Uterus (tissue), 4 donors: ENCODE measurements at places on chromosomes 5 and 9. TPM values are rescaled to one million over a fixed set of nuclear protein-coding genes. Genes with fewer than 3 reads are reported as not detected.

IL5 gene
- total RNA-seq, result not detected

FAM114A2 gene
- 71.3 TPM for total RNA-seq

NNT gene
- 112 TPM for total RNA-seq

TMEM203 gene
- total RNA-seq, result 53.3 TPM

- no peak for DNase-seq
- H3K27ac ChIP-seq, result peak overlapping the region; percentile 21
- no peaks in the 10 kb centered on the region for H3K36me3 ChIP-seq
- no peak overlapping the region for H3K4me3 ChIP-seq
Measured at GRCh38 chr5:173689737-173690360, 73.4 kb upstream of the BOD1 start.

DNA sequence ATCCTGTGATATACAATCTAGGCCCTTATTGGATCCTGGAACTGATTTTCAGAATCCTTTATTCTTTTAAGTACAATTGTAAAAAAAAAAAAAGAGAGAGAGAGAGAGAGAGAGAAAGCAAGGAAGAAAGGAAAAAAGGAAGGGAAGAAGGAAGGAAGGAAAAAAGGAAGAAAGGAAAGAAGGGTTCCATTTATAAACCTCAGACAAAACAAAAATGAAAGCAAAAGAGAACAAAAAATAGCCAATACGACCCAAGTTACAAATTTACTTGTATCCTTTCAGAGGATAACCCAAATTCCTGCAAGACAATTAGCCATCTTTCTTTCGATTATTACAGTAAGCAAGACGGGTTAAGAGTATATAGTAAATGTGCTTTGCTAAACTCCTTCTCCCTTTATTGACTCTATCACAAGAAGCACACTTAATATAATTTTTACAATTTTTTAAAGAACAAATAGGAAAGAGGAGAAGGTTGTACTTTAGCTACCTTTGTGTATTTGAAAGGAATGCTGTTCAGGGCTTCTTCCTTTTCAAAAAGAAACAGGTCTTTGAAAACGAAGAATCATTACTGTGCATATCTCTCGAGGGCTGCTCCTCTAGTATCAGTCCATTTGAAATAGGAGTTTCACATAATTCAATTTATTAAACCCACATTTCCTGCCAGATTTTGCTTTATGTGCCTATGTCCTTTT lies 543.3 kb downstream of the RAB3C start:
- peak overlapping the region; percentile 45 for H3K27ac ChIP-seq
- no peaks in the 10 kb centered on the region for H3K4me1 ChIP-seq
- H3K4me3 ChIP-seq, result no peak overlapping the region
- H3K36me3 ChIP-seq, result no peaks in the 10 kb centered on the region
